ENCODE measurements at places on chromosomes 12 and 14.

DNA sequence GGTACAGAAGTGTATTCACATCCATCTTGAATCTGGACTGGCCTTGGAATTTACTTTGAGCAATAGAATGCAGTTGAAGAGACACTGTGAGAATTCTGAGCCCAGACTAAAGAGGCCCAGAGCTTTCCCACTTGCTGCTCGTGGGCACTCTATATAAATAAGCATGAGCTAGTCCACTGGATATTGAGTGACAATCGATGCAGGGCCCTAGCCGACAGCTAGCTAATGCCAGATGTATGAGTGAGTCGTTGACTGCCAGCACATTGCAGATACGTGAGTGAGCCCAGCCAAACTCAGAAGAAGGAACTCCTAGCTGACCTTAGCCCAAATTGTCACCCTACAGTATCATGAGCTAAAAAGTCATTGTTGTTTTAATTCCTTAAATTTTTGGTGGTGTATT, 24.9 kb downstream of the NAV3 start:
- DNase-seq = no peak

DNA sequence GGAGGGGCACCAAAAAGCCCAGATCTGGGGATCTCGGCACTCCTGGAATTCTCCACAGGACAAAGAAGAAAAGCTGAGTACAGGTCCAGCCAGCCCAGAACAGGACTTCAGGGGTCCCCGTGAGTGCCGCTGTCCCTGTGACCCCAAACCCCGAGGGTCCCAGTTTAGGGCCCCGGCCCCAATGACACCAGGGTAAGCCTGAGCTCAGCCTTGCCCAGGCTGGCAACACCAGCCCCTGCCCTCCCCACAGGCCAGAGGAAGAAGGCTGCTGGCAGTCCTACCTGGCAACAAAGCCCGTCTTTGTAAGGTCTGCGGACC, 1.8 kb downstream of the CDK2AP1 start:
- DNase-seq = no peak

DNA sequence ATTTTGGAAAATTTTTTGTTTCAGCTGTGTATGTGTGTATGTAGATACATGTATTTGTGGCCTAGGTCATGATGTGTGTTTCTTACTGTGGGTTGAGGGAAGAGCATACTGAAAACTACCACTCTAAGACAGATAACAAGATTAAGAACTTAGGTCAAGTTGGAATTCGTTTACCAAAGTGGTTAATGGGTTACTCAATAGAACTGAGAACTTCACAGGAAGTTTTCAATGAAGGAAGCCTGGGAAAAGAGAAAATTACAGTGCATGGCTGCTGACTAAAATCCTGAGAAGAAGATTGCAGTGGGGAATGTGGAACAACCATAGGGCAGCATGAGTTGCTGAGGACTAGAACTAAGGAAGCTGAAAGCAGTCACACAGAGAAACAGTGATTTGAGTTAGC, 21.4 kb upstream of the FOXG1 start:
- DNase-seq = peak; percentile 54

DNA sequence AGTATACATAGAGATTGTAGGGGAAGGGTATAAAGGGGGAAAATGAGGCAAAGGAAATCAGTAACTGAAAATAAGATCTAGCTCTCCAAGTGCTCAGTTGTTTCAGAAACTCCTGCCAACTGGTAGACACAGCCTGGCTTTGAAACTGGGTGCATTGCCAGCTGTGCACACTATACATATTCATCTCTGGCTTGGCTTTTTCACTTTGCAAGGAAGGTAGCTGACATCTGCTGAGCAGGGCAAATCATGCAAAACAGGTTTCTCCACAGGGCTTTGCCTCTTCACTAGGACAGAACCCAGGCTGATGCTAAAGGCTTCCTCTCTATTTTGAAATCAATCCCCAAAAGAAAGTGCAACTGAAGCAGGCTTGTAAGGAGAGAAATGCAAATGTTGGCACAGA, 101.5 kb downstream of the HELB start:
- no peak for DNase-seq
